ENCODE measurements at places on chromosomes 5 and 9.

DNA sequence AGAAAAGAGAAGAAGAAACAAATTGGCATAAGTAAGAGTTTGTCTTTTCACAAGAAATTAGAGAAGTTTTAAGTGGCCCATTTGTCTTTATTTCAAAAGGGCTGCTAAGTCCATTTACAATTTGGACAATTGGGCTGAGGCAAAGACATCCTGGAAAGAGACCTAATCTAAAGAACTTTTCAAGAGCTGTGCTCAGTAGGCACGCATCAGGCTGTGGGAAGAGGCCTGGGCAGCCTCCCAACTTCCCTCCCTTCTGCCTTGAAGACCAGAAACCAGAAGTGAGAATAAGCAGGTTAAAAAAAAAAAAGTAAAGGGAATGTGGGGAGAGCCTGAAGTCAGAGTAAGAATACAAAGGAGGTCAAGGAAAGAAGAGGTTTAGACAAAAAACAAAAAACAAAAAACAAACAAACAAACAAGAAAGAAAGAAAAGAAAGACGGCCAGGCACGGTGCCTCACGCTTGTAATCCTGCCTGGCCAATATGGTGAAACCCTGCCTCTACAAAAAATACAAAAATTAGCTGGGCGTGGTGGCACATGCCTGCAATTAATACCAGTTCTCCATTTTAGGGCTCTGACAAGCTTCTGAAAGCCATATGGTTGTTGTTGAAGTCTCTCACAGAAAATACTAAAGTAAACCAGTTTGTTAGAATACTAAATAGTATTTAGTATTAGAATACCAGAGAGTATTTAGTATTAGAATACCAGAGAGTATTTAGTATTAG lies 48.0 kb upstream of the CEP78 start:
- no peak for DNase-seq

DNA sequence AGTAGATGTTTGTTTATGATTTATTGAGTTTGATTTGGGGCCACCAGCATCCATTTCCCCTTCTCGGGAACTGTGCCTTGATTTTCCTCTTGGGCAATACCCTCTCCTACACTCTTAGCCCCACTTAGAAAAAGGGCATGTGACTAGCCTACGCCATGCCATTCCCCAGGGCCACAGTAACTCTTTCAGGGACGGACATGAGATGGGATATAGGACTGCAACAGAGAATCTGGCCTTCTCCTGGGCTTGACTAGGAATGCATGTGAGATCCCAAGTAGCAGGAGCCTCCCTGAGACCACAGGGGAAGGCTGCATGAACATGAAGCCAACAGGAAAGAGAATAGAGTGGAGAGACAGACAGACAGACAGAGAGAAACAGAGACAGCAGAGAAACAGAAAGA lies 30.7 kb upstream of the SPARC start:
- no peak for DNase-seq

DNA sequence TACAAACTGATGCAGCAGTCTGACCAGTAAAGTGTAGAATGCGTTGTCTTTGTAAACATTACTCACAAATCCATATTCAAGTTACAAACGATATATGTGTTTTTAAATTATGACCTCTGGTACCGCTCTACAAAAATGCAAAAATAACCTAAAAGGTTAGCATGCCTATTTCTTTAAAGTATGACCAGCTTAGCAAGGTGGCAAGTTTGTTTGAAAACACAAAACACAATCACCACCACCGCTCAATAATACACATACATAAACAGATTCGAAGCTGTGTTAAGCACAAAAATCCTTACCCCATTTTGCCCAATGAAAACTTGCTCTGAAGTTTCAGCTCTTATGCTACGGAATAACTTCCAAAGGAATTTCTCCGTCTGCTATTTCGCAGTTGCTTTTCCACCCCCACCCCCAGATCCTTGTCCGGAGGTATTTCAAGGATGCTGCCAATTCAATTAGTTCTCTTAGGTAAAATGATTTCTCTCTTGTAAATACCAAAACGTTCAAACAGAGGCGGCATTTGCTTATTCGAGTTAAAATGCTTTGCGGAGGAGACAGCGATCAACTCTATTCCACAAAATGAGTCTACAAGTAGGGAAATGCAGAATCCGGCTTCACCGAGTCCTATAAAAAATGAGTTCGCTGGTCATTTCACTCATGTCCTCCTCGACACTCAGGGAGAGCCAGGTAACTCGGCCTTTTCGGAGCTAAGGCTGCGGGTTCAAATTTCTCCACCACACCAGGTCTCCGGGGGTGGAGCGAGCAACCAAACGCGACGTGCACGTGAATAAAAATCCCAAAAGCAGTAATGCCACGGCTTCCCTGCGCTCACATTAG lies 1.2 kb downstream of the HOMER1 start:
- DNase-seq, result no peak

DNA sequence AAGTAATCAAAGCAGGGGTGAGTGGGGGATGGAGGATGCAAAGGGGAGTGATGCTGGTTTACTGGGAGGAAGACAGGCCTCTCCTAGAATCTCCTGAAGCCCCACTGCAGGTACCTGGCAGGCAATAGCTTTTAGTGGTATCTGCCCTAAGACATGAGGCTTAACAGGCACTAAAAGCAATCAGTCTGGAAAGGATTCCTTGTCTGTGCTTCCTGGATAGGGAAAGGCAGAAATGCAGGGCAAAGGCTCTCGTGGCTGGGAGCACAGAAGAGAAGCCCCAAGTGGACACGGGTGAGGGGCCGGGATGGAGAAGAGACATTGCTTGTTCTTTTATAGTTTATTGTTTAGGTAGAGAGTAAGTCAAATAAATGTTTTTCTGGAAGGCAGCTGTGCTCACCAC lies 40.1 kb downstream of the CCNJL start:
- no peak for DNase-seq

- DNase-seq, result no peak
Observed at GRCh38 chr9:107603281-107603680, 113.7 kb upstream of the KLF4 start.
